ENCODE measurements at places on chromosomes 4 and X.
A peak's percentile ranks its signal among the peaks of the same experiment; 100 is the strongest.

DNA sequence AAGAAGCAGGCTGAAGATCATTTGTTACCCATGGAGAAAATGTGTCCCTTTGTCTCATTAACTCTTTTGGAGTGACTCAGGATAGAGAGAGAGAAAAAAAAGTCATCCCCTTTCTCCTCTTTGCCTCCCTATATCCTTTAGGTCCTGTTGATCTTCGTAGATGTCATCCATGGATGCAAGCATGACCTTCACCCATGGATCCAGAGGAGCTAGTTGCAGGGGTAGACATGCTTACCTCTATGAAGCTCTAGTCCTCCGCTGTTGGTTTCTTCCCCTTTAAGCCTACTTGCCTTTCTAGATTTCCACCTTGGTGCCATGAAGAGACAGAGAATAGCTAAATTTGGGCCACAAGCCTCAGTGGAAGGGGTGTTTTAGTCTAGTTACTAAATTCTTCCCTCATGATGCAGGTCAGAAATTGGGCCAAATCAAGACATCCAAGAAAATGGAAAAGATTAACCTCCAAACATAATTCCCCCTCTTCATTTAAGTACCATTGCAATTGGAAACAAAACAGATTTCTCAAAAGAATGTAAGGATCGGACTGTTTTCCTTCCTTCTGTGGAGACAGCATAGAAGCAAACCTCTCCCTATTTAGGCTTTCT, 178.4 kb downstream of the TECRL start:
- DNase-seq, result no peak

GRCh38 chrX:38817004-38817703, 15.9 kb downstream of the MID1IP1 start:
- DNase-seq, result peak; percentile 53

DNA sequence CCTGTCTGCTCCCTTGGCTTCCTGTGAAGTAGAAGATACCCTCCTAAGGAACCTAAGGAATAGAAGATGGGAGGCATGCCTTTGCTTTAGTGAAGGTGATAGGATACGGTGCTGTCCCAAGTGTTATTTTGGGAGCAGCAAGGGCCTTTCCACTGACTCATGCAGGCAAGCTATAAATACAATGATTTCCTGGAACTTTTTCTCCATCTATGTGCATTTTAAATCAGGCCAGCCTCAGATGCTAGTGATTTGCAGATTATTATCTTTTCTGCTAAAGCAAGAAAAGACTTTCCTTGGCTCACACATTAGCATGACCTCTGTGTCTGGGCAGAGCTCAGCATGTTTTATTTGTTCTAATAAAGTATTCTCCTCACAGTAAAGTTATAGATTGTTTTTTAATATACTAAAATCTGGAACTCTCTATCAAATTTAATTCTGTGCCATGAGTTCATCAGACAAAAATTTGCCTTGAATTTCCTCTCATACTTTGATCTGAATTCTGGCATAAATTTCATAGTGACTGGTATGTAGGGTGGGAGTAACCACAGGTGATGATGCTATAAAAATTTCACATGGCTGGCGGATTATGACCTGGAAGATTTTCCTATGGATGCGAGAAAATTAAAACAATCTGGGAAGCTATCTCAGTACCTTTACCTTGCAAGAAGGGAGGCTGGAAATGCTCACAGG, 131.7 kb downstream of the REPS2 start:
- no peak for DNase-seq

DNA sequence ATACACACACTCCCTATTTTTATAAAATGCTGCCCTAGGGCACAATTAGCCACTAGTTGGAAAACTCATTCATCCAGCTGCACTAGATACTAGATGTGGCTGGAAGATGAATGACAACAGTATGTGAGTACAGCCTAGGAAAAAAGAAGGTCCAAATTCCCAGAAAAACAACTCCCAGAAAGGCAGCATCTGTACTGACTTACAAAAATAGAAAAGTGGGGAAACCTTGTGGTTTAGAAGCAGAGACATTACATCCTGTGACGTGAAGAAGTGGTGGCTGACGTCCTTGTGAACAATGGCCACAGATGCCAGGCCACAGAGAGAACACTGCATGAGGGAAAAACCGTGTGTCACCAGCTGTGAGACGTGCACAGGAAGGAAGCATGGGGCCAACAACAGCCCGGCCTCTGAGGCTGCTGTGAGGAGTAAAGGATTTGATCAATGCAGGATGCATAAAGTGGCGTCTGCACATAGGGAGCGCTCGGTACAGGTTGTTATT, 81.2 kb downstream of the SPRY1 start:
- DNase-seq, result peak; percentile 8

GRCh38 chr4:82430193-82430963, at the start of the genes ENOPH1 and HNRNPDL:
TSS of gene ENOPH1 (plus strand) at chr4:82430590. CDS start at chr4:82430830, 240 bp downstream.
TSS of gene HNRNPDL (minus strand) at chr4:82430462. CDS start at chr4:82429690, 772 bp downstream.
- peak; percentile 95 for DNase-seq

DNA sequence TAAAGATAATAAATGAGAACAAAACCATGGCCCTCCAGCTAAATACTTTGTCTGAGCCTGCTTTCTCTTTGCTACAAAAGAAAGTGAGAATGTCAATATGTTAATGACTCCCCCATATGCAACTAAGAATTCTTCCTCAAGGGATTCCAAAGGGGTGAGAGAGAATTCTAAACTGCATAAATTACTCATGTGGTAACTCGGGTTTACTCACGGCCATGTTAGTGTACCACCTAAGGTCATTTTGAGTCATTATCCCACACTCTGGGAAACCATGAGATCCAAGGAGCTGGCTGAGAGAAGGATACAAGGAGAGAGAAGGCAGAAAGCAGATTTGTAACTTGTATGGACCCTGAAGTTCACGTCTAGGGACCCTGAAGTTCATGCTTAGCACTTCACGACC, 190.3 kb downstream of the DHX15 start:
- DNase-seq, result no peak

GRCh38 chrX:23333842-23334520, 668 bp upstream of the PTCHD1 start:
- no peak for DNase-seq

DNA sequence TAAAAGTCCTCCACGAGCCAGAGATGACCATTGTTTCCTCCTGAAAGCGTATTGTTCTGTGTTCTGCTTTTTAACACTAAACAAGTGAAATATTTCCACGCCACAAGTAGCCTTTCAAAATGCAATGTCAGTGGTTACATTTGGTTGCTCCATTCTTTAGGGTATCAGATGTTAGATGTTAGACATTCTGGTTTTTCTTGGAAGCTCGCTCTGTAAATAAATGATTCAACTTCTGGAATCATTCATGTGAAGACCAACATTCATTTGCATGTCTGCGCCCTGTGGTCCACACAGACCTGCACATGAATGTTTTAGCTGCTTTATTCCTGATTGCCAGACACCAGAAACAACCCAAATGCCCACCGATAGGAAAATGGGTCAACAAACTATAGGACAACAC, 38.0 kb upstream of the HELT start:
- DNase-seq, result no peak

DNA sequence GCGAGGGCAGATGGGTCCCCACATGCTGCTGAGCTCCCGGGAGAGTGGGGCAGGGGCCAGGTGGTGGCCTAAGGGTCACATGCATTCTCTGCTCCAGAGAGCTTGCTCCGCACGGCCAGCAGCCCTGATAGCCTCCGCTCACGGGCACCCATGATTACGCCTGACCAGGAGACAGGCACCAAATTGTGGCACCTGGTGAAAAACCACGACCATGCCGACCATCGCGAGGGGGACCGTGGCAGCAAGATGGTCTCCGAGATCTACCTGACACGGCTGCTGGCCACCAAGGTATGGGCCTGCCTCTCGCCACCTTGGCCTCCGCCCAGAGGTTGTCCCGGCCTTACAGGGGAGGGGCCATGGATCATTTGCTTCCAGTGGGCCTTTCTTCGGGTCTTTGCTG, 9.2 kb downstream of the LAGE3 start:
- no peak for DNase-seq

- DNase-seq, result no peak
Observed at GRCh38 chr4:114601304-114602052, 2.9 kb downstream of the UGT8 start.

DNA sequence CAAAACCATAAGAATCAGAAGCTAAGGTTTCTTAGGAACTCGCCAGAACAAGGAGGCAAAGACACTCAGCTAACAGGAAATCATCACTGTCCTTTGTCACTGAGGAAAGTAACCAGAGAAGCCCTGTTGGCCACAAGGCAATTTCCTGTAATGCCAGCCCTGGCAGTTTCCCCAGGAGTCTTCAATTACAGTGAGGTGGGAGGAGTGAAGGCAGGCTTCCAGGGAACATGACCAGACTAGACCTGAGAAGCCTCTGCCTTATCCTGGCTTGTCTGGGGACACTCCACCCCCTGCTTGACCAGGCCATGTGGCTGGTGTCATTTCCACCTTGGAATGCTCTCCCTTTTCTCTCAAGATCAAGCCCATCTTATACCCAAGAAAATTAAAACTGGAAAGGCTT, 125.3 kb downstream of the COL4A6 start:
- no peak for DNase-seq

- DNase-seq, result no peak
Observed at GRCh38 chr4:37054531-37055077, 189.9 kb upstream of the NWD2 start.

DNA sequence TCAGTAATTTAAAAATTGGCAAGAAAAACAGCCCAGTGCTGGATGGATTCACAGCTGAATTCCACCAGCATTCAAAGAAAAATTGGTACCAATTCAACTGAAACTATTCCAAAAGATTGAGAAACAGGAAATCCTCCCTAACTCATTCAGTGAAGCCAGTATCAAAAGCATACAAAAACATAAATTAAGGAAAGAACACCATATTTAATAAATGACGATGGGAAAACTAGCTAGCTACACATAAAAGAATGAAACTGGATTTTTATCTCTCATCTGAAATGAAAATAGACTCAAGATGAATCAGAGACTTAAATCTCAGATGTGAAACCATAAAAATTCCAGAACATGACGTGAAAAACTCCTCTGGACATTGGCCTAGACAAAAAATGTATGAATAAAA, 516.8 kb upstream of the SPANXN1 start:
- no peak for DNase-seq

DNA sequence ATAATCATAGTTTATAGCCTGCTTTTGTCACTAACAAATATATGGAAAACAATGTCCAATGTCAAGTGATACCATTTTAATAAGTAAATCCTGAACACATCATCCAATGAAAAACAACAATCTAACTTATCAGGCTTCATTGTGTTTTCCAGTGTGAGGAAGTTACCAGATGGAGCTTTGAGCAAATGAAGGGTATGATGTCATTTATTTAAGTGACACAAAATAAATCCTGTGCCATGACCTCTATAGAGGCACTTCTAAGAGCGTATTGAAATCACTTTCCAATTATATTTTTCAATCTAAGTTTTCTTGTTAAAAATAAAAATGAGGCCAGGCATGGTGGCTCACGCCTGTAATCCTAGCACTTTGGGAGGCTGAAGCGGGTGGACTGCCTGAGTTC, 48.2 kb upstream of the NMU start:
- no peak for DNase-seq

DNA sequence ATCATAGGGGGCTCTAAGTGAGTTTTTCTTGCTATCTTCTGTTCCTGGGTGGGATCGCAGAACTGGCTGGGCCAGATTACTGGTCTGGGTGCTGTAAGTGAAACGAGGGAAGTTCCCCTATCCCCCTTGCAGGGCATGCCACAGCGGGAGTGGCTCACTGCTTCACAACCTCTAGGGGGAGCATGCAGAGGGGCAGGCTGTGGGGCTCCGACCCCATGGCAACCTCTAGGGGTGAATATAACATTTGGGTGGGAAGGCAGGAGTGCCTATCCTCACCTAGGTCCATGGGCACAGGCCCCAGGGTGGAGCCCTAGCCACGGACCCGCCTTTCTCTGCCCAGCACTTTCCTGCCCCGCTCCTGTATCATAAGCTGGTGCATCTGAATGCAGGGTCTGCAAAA, 1.7 kb upstream of the RRAGB start:
- DNase-seq, result no peak
